Stimulated activated CD4-positive, alpha-beta T cell treated with anti-CD3 and anti-CD28 coated beads, TNF-alpha, amount 100 ng/mL, for 4 hours (primary cell): ENCODE measurements at places on chromosomes 16 and 17.

- DNase-seq: no peak
Measured at GRCh38 chr16:77868052-77868451, 79.7 kb downstream of the VAT1L start.

- no peak for DNase-seq
Measured at GRCh38 chr17:4304417-4305027, 40.7 kb upstream of the ANKFY1 start.

DNA sequence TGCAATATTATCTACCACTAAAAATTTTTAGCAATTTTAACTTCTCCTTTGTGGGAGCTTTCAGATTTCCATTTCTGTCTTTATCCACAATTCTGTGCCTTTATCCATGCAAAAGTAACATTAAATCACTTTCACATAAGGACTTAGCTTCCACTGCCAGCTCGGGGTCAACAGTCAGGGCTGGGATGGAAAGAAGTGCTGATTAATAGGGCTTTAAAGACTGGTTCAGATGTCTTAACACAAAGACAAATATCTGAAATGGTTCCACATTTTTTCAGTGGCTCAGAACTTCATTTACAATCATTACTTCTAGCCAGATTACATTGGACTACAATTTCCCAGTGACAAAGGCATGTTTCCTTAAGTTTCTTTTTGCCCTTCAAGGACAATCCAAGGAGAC, 191.8 kb upstream of the CPHXL start:
- DNase-seq: no peak

DNA sequence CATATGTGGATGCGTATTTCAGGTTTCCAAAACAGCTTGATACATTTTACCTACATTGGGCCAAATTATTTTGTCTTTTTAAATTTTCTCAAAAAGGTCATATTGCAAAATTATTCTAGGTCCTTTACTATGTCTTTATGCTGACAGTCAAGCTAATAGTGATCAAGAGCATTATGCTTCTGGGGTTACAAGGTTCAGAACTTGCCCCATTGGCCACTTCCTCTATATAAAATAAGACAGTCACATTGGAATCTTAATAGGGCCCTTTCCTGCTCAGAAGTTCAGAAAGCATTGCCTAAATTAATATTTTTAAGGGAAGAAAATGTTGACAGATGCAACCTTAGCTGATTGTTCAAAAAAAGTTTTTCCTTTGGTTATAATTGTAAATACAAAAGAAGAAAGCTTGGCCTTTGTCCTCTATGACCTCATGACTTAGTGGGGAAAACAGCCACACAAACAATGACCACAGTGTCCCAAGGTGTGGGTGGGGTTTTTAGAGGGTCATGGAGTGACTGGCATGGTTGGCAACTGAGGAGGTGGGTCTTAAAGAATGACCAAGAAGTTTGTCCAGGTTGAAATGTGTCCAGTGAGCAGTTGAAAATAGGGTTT, 11.8 kb upstream of the RAB11FIP4 start:
- DNase-seq: no peak

DNA sequence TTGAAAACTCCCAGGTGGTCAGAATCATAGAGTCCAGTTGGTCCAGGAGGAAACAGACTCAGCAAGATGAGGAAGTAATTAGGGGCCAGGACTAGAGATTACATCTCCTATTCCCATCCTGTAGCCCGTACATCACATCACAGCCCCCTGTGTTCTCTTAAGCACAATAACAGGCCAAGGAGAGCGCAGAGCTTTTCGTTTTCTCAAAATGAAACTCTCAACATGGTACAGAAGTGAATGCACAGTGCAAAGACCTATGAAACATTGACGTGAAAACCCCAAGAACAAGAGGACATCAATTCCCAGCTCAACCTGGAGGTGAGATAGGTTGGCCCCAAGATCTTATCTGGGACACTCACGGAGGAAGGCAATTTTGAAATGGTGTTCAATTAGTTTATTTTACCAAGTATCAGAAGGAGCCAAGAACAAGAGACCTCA, 9.0 kb downstream of the PIK3R5 start:
- DNase-seq: no peak

- no peak for DNase-seq
Measured at GRCh38 chr17:4672751-4673150, 31.2 kb downstream of the PELP1 start.

- no peak for DNase-seq
Measured at GRCh38 chr17:72419866-72420774, 299.3 kb downstream of the SOX9 start.

DNA sequence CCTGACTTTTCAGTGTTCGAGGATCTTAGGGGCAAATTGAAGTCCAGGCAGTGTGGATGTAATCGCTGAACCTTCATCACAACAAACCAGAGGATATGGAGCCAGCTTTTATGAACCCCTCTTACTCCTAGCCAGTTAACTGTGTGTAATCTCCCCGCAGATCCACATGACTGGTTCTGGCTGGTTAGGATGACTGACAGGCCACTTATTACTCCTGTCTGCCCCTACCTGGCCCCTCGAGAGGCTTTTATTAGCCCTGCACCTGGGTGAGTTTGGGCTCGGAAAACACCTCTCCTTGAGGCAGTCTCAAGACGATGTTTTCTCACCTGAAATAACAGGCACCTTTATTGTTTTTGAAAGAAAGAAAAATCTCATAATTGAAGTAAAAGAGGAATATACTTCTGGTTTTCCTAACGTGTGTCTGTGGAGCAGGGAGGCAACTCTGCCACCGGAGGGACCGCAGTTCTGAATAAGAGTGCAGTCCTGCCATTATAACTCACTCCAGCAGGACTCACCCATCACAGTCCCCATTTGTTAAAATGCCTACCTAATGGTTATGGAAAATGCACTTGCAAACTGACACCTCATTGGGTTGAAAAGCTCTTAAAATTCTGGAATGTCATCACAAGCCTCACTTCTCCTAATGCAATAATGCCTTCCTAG, 291.9 kb upstream of the N4BP1 start:
- DNase-seq: no peak

- DNase-seq: no peak
Measured at GRCh38 chr16:26715969-26716368, 350.8 kb upstream of the C16orf82 start.

- no peak for DNase-seq
Measured at GRCh38 chr17:72656130-72656763, 436.2 kb downstream of the SLC39A11 start.

GRCh38 chr17:58755269-58755576, 431 bp upstream of the PPM1E start:
- DNase-seq: no peak

DNA sequence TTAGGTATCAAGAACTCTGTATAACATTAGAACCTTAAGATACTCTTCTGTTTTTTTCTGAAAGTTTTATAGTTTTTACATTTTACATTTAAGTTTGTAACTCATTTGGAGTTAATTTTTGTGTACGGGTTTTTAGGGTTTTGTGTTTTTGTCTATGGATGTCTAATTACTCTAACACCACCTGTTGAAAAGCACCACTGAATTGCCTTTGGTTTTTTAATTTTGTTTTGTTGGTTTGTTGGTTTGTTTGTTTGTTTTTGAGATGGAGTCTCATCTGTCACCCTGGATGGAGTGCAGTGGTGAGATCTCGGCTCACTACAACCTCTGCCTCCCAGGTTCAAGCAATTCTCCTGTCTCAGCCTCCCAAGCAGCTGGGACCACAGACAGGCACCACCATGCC, 29.8 kb upstream of the ZNF629 start:
- no peak for DNase-seq

DNA sequence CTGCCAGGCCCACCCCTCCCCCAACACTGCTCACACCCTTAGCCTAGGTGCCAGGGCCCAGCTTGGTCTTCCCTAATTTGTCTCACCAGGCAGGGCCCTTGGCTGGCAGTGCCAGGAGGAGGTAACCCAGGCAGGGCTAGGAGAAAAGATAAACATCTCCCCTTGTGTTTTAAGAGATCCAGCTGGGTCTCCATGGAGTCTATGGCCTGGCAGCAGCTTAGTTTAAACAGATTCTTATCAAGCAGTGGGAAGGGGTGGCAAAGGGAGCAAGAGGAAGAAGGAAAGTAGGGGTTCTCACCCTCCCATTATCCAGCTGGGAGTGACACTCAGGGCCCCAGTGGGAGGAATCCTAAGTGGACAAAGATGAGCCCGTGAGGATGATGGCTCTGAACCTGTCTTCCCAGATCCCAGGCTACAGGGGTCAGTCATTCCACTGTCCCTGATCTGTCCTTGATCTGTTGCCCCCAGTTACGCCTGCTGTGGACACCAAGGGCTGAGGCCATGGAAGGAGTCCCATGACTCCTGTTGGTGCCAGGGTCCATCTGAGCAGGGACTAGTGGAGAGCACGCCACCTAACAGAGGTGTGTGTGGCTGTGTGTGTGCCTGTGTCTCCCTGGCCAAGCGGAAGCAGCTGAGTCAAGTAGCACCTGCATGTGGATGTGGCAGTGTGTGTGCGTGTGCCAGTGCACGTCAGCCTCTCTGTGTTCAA, 47.4 kb upstream of the MEIOC start:
- no peak for DNase-seq

DNA sequence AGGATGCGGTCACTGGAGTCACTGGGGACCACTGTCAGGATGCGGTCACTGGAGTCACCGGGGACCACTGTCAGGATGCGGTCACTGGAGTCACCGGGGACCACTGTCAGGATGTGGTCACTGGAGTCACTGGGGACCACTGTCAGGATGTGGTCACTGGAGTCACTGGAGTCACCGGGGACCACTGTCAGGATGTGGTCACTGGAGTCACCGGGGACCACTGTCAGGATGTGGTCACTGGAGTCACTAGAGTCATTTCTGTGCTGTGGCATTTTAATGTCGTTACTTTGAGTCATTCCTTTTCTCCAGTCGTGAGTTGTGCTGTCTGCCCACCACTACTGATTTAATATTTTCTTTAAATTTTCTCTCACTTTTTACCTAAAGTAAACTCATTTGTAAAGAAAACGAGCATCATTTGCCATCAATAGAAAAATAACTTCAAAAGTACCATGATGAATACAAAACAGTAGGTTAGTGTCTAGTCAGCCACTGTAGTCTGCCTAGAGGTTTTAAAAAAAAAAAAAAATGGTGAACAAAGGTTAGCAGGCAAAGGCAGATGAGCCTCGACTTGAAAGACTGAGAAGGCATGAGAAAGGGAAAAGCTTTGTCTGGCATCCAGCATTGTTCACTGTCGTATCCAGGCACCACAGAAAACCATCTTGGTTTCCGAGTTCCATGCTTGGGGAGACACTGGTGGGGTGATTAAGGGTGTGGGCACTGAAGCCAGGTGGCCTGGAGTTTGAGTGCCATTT, 346.6 kb downstream of the SNX29 start:
- DNase-seq: no peak

DNA sequence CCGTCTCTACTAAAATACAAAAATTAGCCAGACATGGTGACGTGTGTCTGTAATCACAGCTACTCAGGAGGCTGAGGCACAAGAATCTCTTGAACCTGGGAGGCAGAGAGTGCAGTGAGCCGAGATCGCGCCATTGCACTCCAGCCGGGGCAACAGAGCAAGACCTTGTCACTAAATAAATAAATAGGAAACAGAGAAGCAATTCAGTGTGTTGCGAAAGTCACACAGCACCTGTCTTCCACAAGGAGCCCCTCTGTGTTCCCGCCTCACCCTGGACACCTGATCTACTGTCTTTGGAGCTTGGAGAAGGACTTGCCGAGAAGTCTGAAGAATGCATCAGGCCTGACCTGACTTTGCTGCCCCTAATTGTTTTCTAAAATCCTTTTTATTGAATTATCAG, 3.5 kb upstream of the CDH1 start:
- no peak for DNase-seq

DNA sequence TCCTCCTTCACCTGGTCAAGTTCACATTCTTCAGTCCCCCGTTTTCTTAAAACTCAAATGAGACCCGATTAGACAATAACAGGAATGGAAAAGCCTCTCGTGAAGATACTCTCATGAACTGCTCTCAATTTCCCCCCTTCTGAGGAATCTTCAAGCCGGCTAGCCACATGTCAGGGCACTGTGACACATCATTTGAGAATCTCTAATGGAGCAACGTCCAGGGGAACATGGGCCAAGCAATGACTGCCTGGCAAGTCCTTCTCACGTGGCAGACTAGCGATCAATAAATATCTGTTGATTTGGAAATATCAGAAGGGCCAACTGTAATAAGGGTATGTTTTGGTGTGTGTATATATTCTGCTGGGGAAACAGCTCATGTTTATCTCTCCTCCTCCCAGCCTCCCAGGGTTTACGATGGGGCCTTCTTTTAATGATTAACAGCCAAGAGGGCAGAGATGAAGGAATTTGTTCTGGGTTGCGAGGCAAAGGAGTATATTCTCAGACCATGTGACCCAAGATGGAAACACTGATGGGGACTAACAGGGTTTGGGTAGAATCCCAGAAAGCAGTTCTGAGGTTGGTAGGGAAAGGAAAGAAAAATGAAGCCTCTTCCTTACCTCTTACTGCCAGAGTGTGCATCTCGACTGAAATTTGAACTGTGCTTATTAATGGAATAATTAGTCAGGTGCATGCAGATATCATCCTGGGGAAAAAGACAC, 21.4 kb downstream of the TTLL6 start:
- DNase-seq: no peak

DNA sequence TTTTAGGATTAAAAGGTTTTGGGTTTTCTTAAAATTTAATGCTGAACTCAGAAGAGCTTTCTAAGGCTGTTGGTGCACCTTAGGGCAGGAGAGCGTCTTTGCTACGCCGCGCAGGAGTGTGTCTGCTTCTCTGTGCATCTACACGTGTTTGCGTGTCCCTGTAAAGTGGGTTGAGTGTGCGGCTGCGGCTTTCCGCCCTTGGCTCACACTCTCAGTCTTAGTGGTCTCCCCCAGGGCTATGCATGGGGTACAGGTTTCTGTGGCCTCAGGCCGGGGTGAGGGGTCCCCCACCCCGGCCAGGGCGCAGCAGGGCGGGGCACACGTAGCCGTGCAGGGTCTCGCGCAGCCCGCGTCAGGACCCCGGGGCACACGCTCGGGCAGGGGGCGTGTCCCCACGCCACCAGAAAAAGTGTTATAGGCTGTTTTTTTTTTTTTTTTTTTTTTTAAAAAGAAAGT, 727 bp upstream of the TENT4B start:
- peak; percentile 38 for DNase-seq

- no peak for DNase-seq
Measured at GRCh38 chr17:39973496-39973895, 7.1 kb upstream of the PSMD3 start.

- no peak for DNase-seq
Measured at GRCh38 chr17:8475227-8475626, 39.5 kb downstream of the NDEL1 start.

DNA sequence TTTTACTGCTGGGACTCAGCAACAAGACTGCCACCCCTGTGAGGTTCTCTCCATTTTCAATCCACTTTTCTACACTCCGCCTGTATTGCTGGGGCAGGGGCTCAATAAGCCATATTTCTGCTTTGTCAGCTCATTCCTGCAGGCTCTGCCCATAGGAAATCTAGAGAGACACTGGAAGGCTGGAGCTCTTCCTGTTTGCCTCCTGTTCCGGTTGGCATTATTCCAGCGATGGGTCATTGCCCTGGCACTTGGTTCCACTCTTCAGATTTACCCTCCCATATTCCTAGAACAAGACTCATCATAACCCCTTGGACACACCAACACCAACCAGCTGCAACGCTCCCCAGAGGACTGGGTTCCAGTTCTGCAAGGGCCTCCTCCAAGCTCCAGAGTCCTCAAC, 210.4 kb downstream of the CA10 start:
- no peak for DNase-seq

- no peak for DNase-seq
Measured at GRCh38 chr16:48845261-48845660, 235.3 kb upstream of the N4BP1 start.
